Activated naive CD8-positive, alpha-beta T cell treated with anti-CD3 and anti-CD28 coated beads for 36 hours (primary cell): ENCODE measurements at places on chromosomes 5 and 9.
A peak's percentile ranks its signal among the peaks of the same experiment; 100 is the strongest.

GRCh38 chr5:87551911-87552310 lies 139.2 kb upstream of the CCNH start:
- no peak overlapping the region for H3K27ac ChIP-seq
- H3K36me3 ChIP-seq = no peaks in the 10 kb centered on the region
- no peak for DNase-seq
- H3K4me1 ChIP-seq = no peaks in the 10 kb centered on the region

GRCh38 chr9:135883410-135884089 lies 23.8 kb downstream of the CAMSAP1 start:
- no peak for DNase-seq
- no peak overlapping the region for H3K27ac ChIP-seq
- peaks cover 49% of the 10 kb centered on the region for H3K4me1 ChIP-seq
- no peaks in the 10 kb centered on the region for H3K27me3 ChIP-seq
- H3K4me3 ChIP-seq = no peak overlapping the region
- H3K36me3 ChIP-seq = no peaks in the 10 kb centered on the region

DNA sequence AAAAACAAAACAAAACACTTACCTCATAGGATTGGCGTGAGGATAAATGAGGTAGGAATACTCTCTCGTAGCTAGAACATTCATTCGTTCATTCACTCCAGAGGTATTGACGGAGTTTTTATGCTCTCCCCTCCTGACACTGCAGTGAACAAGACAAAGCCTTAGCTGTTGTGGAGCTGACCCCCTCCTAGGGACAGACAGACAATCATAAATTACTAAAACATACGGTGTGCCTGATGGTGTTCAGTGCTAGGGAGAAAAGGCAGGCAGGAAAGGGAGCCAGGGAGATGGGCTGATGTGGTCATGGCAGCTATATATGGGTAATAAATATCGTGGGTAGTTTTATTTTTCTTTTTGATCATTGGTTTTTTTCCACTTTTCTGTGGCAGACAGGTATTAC lies 5.7 kb upstream of the BRD3 start:
- H3K27ac ChIP-seq = no peak overlapping the region
- DNase-seq = no peak
- H3K4me1 ChIP-seq = peaks cover 8% of the 10 kb centered on the region
- peaks cover 27% of the 10 kb centered on the region for H3K27me3 ChIP-seq
- peaks cover 2% of the 10 kb centered on the region for H3K36me3 ChIP-seq

GRCh38 chr5:28310696-28311095 lies 1272.3 kb upstream of the CDH9 start:
- H3K27me3 ChIP-seq = no peaks in the 10 kb centered on the region
- H3K27ac ChIP-seq = no peak overlapping the region
- no peaks in the 10 kb centered on the region for H3K36me3 ChIP-seq
- no peak overlapping the region for H3K4me3 ChIP-seq

GRCh38 chr5:176427971-176428370 lies 11.6 kb upstream of the CLTB start:
- peaks cover 8% of the 10 kb centered on the region for H3K4me1 ChIP-seq
- H3K4me3 ChIP-seq = no peak overlapping the region

DNA sequence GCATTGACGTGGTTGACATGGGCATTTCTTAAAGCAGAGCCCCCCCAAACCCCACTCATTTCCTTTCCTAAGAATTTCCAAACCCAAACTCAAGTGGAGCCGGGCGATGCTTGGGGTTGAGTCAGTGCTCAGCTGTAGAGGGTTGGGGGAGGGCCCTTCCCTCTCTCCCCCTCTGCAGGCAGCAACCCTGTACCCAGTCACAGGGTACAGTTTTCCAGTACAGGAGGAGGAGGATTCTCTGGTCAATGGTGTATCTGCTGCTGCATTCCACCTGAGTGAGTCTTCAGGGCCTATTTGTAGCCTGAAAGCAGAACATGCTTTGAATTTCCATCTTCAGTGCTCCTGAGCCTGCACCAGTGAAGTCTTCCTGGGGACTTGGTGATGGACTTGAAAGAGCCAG lies 55.8 kb downstream of the ENTREP1 start:
- H3K27me3 ChIP-seq = peaks cover 16% of the 10 kb centered on the region
- no peak for DNase-seq
- no peak overlapping the region for H3K4me3 ChIP-seq

GRCh38 chr5:55370291-55370925 lies 62.6 kb downstream of the MTREX start:
- H3K4me3 ChIP-seq = no peak overlapping the region
- no peaks in the 10 kb centered on the region for H3K4me1 ChIP-seq
- no peak overlapping the region for H3K27ac ChIP-seq
- no peak for DNase-seq

DNA sequence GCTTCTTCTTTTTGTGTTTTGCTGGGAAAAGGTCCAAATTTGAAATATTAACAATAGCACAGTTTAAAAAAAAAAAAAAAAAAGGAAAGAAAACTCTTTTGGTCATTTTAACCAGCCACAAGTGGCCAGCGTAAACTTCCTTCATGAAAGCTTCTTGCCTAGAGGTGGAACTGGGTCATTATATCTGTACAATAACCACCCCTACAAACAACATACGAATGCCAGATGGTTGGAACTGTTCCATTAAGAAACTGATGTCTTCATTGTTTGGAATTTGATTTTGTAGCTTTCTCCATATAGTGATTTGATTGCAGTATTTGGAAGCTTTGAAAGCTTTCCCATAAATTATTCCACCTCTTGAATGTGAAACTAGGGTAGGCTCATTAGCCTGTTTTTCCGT lies 18.3 kb upstream of the LPAR1 start:
- H3K36me3 ChIP-seq = no peaks in the 10 kb centered on the region
- H3K27ac ChIP-seq = no peak overlapping the region
- H3K4me1 ChIP-seq = no peaks in the 10 kb centered on the region
- H3K4me3 ChIP-seq = no peak overlapping the region

DNA sequence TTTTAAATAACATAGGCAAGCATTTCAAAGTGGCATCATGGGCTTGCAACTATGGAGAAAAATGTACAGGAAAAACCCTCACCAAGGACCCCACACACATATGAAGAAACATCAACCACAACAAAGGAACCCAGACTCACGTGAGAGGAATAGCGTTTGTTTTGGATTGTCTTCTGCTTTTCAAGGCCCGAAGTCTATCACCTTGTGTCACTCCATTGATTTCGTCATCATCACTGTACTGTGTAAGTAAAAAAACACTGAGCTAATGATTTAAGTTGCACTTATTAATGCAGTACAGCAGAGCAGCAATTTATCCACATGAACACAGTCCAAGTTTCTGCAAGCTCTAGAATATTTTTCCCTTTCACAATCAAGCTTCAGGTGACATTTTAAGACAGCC lies 72.4 kb downstream of the HABP4 start:
- no peaks in the 10 kb centered on the region for H3K36me3 ChIP-seq
- H3K4me3 ChIP-seq = no peak overlapping the region
- no peak for DNase-seq
- no peaks in the 10 kb centered on the region for H3K27me3 ChIP-seq
- H3K27ac ChIP-seq = no peak overlapping the region

DNA sequence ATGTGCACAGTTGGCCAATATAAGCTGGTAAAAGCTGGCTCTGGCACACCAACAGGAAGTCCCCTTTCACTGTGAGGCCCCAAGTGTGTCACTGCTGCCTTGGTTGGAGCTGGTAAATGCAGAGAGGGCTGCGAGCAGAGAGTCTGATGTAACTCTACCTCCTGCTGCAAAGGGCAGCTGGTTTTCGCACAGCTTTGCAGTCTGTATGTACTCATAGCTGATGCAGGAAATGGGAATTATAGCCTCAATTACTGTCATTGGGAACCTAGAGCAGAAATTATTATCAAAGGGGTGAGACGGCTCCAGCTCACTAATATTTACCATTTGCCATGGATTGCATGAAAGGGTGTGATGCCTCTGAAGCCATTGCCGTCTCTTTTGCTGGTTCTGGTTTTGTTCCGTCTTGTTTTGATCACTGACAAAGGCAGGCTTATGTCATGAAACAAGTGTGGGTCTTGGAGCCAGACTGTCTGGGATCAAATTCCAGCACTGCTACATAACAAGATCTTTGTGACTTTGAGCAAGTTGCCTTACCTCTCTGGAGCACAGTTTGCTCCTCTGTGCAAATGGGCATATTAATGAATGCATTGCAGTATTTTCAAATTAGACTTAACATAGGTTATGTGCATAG lies 124.3 kb upstream of the SLC25A48 start:
- H3K27me3 ChIP-seq = no peaks in the 10 kb centered on the region
- no peak overlapping the region for H3K4me3 ChIP-seq
- no peak overlapping the region for H3K27ac ChIP-seq
- H3K36me3 ChIP-seq = no peaks in the 10 kb centered on the region
- no peaks in the 10 kb centered on the region for H3K4me1 ChIP-seq
- DNase-seq = no peak

- DNase-seq = no peak
- no peak overlapping the region for H3K27ac ChIP-seq
- no peak overlapping the region for H3K4me3 ChIP-seq
- H3K36me3 ChIP-seq = peaks cover 6% of the 10 kb centered on the region
- H3K4me1 ChIP-seq = no peaks in the 10 kb centered on the region
- no peaks in the 10 kb centered on the region for H3K27me3 ChIP-seq
Measured at GRCh38 chr9:91220491-91221135, 141.1 kb downstream of the AUH start.

GRCh38 chr9:77876091-77876490 lies 155.5 kb downstream of the GNAQ start:
- no peak for DNase-seq
- no peaks in the 10 kb centered on the region for H3K27me3 ChIP-seq
- H3K4me3 ChIP-seq = no peak overlapping the region
- peaks cover 2% of the 10 kb centered on the region for H3K36me3 ChIP-seq
- peaks cover 1% of the 10 kb centered on the region for H3K4me1 ChIP-seq

- H3K36me3 ChIP-seq = peaks cover 5% of the 10 kb centered on the region
- H3K4me3 ChIP-seq = peak overlapping the region; percentile 68
- H3K27ac ChIP-seq = no peak overlapping the region
- H3K27me3 ChIP-seq = peaks cover 14% of the 10 kb centered on the region
Measured at GRCh38 chr5:1724822-1725602, 74.6 kb downstream of the MRPL36 start.

DNA sequence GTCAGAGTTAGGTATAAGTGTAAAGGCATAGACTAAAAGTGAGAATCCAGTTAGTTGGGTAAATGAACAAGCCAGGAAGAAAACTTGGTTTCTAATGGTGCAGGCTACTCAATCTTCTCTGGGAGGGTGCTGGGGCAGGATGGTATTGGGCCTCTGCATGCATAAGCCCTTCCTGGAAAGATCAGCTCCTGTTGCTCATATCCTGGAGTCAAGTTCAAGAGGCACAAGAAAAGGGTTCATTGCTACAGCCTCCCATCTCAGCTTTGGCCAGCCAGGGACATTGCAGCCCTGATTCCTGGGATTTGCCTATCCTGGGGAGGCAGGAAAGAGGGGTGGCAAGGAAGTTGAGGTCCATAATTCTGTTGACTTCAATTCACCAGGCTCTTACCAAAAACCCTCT lies 40.7 kb upstream of the ATP6V1G1 start:
- no peaks in the 10 kb centered on the region for H3K4me1 ChIP-seq
- no peak for DNase-seq
- H3K36me3 ChIP-seq = no peaks in the 10 kb centered on the region
- no peaks in the 10 kb centered on the region for H3K27me3 ChIP-seq

DNA sequence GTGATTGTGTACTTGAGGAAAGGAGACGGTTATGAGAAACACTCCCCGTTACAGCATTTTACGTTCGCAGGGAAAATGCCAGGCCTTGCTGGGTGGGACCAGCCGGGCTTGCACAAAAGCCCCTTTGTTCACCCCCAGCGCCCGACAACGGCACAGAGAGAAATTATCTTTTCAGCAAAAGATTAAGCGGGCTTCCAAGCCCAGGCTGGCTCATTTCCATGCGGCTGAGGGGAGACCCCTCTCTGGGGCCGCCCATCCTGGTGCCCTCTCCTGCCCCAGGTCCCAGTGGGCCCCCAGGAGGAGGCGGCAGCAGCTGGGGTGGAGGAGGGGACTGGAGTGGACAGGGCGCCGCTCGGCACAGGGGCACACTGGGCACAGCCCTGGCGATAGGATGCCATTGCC lies 50.8 kb upstream of the NOTCH1 start:
- no peaks in the 10 kb centered on the region for H3K4me1 ChIP-seq
- H3K36me3 ChIP-seq = no peaks in the 10 kb centered on the region
- H3K4me3 ChIP-seq = no peak overlapping the region
- no peak overlapping the region for H3K27ac ChIP-seq
- no peak for DNase-seq
- H3K27me3 ChIP-seq = peaks cover 13% of the 10 kb centered on the region

GRCh38 chr9:109331353-109331752 lies 10.5 kb upstream of the EPB41L4B start:
- peaks cover 38% of the 10 kb centered on the region for H3K27me3 ChIP-seq
- H3K27ac ChIP-seq = no peak overlapping the region
- H3K4me3 ChIP-seq = no peak overlapping the region

- no peaks in the 10 kb centered on the region for H3K27me3 ChIP-seq
- no peaks in the 10 kb centered on the region for H3K36me3 ChIP-seq
- no peak for DNase-seq
- H3K4me3 ChIP-seq = no peak overlapping the region
Measured at GRCh38 chr5:95110118-95110517, 174.8 kb downstream of the MCTP1 start.
